H4 (cell line): ENCODE measurements at places on chromosomes 13 and 19.
A peak's percentile ranks its signal among the peaks of the same experiment; 100 is the strongest.

- peak; percentile 76 for DNase-seq
Measured at GRCh38 chr19:9584073-9584833, at the start of gene ZNF121. Gene ZNF121, minus strand, starts transcription at chr19:9584504. Its CDS starts 16,407 bp downstream, at chr19:9568097.

DNA sequence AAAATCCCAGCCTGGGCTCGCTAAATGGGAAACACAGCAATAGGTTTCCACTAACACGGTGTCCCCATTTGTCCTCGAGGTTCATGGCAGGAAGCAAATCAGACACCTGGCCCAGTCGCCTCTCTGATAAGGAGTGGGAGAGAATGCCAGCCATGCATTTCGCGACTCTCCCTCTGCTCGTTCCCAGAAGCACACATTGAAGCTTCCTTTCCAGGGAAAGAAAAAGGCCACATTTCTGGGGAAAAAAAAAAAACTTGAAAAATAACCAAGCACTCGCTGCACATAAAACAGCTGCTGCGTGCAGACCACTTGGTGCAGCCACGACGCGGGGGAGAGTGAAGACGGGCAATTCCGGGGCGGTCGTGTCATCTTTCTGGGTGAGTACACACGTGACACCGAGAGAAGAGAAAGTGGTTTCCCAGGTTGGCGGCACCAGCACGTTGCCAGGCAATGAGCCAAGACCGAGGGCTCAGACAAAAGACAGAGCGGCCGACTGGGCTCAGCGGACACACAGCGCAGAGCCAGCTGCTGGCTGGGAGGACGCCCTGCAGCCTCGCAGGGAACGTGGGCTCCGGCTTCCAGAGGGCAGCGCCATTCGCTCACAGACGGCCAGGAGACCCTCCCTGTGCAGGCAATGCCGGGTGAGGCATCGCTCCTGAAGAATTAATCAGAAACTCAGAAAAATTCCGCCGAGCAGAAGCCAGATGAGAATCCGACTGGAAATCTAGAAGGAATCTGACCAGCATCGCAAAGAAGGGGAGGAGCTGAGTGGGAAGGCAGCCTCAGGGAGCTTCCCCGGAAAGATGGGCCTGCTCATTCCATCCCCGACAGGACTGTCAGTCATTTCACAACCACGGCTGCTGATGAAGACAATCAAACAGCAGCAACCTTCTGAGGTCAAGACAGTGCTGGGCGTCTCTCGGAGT, 83.2 kb upstream of the IRS2 start:
- DNase-seq, result no peak

DNA sequence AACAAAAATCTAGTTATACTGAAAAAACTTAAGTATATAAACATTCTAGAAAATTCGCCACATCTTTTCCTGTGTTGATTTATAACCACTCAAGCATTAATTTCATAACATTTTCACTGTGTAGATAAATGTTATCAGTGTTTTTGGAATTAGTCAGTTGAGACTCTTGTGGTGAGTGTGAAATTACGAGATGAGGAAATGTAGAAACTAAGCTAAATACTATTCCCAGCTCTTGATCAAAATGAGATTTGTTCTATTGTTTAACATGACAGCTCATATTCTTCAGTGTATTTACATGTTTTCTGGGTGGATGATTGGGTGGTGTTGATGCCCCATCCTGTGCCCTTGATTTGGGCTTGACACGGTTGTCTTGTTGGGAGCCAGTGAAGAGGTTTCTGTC, 406.8 kb downstream of the DACH1 start:
- no peak for DNase-seq

DNA sequence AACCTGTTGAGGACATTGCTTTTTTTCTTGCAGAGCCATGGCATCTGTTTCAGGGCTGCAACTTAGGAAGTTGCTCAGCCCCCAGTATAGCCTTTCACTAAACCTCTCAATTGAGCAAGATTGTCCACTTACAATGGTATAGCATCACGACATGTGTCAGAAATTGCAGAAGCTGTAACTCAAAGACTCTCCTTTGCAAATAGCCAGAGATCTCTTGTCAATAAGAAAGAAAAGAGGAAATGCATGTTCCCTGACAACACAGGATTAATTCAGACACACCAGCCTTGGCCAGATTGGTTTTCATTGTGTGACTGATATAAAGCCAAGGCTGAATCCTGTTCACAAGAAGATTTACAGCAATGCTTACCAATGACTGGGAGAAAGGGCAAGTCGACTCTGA, 38.7 kb upstream of the CYSLTR2 start:
- no peak for DNase-seq

GRCh38 chr13:80508031-80508430, 167.1 kb upstream of the SPRY2 start:
- DNase-seq, result no peak

DNA sequence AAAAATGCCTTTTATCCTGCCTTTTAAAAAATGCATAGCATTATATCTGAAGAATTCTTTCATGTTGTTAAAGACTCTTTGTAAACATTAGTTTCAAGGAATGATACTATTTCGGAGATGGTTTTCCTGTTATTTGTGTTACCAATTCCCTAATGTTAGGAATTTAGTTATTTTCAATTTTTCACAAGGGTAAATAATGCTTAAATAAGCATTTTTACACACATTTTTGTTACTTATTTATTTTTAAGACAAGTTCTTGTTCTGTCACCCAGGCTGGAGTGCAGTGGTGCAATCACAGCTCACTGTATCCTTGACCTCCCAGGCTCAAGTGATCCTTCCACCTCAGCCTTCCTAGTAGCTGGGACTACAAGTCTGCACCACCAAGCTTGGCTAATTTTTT, 49.0 kb downstream of the RGCC start:
- no peak for DNase-seq

DNA sequence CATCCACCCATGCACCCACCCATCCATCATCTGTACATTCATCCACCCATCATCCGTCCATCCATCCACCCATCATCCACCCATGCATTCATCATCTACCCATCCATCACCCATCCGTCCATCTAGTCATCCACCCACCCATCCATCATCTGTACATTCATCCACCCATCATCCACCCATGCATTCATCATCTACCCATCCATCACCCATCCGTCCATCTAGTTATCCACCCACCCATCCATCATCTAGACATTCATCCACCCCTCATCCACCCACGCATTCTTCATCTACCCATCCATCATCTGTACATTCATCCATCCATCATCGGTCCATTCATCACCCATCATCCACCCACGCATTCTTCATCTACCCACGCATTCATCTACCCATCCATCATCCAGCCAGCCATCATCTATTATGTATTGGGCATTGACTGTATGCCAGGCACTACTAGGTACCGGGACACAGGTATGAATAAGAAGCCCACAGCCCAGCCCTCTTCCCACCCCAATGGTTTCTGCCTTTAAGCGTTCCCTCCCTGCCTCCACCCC, 16.7 kb upstream of the GALP start:
- no peak for DNase-seq
